GM18507 (cell line): ENCODE measurements at places on chromosomes 4 and X.

- DNase-seq, result no peak
Observed at GRCh38 chrX:136387951-136388502, 87.3 kb downstream of the ADGRG4 start.

DNA sequence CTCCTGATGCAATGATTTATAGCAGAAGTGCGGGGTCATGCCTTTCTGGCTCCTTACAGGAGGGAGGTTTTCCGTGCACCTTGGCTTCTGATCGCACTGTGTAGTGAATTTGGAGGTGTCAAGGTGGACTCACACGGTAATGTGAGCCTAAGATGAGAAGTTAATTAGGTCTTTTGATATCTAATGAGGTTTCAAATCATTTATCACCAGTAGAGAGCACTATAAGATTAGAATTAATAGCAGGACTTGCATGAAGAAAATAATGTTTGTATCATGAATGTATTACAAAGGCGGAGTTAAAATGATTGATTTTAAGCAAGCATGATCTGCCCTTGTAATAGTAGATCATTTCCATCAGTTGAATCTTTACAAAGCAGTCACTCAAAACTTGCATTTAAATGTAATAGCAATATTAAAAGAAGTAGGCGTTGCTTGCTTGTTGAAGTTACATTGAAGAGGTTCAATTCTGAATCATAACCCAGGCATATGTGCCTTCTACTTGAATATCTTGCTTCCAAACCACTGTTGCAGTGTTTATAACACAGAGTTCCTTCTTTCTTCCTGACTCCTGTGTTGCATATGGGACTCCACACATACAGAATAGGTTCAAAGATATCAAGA, 152.1 kb downstream of the FMR1NB start:
- DNase-seq, result no peak

- no peak for DNase-seq
Observed at GRCh38 chr4:20505927-20506326, 194.3 kb upstream of the PACRGL start.

DNA sequence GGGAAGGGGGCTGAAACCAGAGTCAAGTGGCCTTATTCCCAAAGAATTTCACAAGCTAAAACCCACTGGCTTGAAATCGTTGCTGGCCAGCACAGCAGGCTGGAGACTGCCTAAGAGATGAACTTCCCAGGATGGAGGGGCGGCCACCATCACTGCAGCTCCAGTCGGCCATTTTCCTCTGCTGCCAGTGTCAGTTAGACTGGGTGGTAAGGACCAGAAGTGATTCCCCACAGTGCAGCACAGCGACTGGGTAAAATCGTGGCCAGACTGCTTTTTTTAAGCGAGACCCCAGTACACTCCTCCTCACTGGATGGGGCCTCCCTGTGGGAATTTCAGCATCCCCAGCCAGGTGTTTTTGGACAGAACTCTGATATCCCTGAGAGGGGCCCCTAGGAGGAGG, 428.0 kb downstream of the SPIN4 start:
- DNase-seq, result no peak

GRCh38 chr4:188949596-188949995, 810.4 kb downstream of the TRIML1 start:
- DNase-seq, result no peak

DNA sequence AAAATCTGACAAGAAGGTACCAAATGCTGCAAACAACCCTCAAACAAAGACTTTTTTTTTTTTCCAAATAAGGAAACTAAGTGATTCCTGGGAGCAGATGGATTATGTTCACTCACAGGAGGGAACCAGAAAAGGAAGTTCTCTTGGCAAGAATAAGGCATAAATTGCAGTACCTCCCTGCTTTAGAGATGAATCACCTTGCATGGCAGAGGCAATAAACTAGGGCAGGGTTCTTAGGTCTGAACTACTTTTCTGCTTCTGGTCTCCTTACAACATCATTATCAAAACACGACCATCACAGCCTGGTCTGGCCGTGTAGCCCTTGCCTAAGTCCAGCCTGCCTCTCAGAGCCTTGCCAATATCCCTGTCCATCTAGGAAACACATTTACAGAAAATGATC, 6.3 kb downstream of the TMEM31 start:
- no peak for DNase-seq

DNA sequence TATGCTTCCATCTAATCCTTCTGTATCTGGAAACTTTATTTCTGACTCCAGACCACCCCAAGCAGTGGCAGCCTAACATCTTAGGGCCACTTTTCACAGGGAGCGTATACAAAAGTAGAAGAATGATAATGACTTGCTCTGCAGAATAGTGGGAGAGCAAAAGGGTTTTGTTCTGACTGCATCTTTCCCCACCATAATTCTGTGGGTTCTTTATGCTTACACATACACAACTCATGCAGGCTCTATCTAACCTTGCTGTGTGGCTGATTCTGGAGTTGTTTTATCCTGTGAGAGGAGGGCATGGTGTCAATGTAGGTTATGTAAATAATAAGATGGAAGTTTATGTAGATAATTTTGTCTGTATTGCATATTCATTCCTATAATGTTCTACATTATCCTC, 42.4 kb upstream of the NDNF start:
- DNase-seq, result no peak

DNA sequence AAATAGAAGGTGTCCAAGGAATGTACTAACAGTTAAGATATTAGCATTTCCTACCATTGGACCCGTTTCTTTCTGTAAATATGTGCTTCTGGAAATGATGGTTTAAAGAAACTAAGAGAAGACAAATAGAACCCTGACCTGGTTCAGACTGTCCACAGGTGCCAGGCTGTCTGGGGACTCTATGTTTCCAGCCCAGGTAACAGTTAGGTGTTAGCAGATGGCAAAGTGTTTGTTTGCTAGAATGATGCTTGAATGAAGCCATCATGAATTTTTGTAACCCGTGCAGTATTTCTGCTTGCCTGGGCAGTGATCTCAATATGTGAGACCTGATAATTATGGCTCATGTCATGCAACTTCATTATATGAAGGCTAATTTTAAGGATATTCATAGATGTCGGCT, 87.5 kb downstream of the LRRC66 start:
- DNase-seq, result no peak

GRCh38 chrX:69362856-69363255, 141.3 kb upstream of the NALF2 start:
- DNase-seq, result no peak

DNA sequence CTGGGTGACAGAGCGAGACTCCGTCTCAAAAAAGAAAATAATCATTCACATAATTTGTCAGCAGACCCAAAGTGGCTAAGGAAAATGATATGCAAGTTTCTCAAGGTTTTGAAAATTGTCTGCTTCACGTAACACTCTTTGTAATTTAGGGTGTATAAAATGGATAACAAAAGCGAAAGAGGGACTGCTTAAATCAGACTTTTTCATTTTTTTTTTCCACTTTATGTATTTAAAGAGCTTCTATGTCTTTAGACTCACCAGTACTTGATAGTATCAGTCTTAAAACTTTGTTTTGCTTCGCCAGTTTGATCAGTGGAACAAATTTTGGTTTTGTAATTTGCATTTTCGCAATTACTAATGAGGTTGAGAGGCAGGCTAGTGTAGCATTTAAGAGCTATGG, 34.6 kb downstream of the USP9X start:
- DNase-seq, result no peak

GRCh38 chrX:41563876-41564275, 116.7 kb downstream of the NYX start:
- DNase-seq, result no peak

GRCh38 chr4:127870688-127871087, 10.0 kb upstream of the PLK4 start:
- DNase-seq, result no peak

DNA sequence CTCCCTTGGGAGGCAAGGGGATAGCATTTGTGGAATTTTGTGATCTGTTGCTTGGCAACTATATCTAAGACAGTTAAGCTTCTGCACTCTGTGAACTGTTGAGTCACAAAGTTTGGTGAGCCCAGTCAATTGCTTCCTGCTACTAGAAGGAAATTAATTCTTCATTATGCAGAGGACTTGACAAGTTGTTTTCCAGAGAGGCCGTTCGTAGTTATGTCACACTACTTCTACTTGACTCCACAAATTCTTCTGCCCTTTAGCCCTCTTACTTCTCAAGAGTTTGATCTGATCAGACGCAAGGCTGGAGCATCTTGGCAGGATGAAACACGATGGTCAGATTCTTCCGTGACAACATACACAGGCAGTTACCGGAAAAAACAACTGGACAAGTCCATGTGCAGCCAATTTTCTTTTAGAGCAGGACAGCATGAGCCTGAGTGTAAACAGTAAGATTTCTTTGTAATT, at the start of gene C4orf51:
Gene C4orf51, plus strand, starts transcription at position 156 of the 465 bp plus-strand sequence. Its CDS starts 58 bp downstream, at position 214.
- DNase-seq, result no peak

- no peak for DNase-seq
Observed at GRCh38 chr4:788636-789297, 37.2 kb downstream of the CPLX1 start.

GRCh38 chr4:158350161-158350560, 139.9 kb downstream of the TMEM144 start:
- DNase-seq, result no peak

DNA sequence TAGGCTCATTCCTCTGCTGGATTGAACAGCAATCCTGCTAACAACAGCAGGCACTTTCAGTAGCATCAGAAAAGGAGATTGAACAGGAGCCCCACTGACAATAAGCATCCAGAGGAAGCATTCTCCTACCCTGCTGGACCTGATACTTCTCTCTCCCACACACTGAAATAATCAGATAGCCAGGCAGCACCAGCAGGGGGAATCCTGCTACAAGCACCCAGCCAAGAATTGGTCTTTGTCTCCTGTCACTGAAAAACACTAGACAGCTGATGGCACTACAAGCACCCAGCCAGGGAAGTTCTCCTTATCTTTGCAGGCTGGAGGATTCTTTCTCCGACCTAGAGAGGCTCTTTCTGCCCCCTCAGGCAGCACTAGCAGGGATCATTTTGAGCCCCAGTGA, 444.3 kb upstream of the GRIA3 start:
- no peak for DNase-seq

DNA sequence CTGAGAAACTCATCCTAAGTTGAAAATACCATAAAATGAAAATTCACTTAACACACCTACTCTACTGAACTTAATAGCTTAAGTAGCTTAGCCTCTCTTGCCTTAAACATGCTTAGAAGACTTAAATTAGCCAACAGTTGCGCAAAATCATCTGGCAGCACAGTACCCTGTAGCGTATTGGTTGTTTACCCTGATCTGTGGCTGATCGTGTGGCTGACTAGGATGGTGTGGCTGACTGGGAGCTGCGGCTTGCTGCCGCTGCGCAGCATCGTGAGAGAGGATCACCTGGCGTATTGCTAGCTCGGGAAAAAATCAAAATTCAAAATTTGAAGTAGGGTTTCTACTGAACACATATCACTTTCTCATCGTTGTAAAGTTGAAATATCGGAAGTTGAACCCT, 6.3 kb downstream of the RUFY3 start:
- no peak for DNase-seq
